Activated B cell treated with CpG ODN at 0.5 μM for 24 hours (primary cell): ENCODE measurements at places on chromosomes 6 and 20. TPM values are rescaled to one million over a fixed set of nuclear protein-coding genes. Genes with fewer than 3 reads are reported as not detected.

- no peak for DNase-seq
Observed at GRCh38 chr6:5367510-5367909, 106.2 kb downstream of the FARS2 start.

- no peak for DNase-seq
Observed at GRCh38 chr20:51569815-51570738, 27.6 kb upstream of the NFATC2 start.

GRCh38 chr6:17156112-17156921 lies 54.5 kb downstream of the STMND1 start:
- no peak for DNase-seq

DNA sequence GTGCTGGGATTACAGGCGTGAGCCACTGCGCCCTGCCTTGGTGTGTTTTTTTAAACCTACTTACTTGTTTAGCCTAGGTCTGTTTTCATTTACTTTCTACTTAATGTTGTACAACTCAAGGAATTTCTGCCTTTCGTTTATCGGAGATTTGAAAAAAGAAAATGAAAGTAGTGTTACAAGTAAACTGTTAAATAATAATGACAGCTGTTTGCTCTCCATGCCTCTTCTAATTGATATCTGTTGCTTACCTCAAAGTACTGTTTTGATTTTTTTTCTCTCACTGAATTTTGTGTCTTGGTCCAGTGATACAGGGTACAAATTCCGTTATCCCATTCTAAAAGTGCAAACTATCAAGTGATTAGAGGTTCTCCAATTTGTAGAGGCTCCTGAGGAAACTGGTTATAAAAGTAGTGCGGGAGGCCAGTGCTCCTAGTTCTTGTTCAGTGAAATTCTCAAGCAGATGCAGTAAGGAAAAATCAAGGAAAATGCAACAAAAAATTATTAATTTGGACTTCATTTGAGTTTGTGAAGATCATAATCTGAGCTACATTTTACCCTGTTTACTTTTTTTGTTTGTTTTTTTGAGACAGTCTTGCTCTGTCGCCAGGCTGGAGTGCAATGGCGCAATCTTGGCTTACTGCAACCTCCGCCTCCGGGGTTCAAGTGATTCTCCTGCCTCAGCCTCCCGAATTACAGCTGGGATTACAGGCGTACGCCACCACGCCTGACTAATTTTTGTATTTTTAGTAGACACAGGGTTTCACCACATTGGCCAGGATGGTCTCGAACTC lies 2.2 kb downstream of the UBR2 start:
- DNase-seq: no peak

DNA sequence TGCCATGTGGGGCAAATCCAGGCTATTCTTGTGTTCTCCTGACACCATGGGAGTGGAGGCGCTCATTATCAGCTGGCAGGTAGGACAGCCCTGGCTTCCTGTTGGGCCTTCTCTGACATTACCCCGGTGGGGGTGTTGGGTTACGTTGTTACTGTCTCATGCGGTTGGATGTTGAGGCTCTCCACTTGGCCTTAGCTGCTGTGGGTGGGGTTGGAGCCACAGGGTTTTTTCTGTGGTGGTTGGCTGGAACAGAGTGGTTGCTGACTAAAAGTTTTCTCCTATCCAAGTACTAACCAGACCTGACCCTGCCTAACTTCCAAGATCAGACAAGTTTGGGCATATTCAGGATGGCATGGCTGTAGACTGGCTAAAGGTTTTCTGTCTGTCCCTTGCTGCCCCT lies 20.2 kb downstream of the RIPK1 start:
- DNase-seq: no peak

The PPIL6 gene
- 0.73 and 0.91 TPM in 2 replicates for total RNA-seq

The ULBP3 gene
- total RNA-seq: 0.46 and 0.80 TPM in 2 replicates

The RHAG gene
- total RNA-seq: not detected in 2 replicates

The HUS1B gene
- 1.3 and 2.7 TPM in 2 replicates for total RNA-seq
